ENCODE measurements at places on chromosomes 4 and X.
A peak's percentile ranks its signal among the peaks of the same experiment; 100 is the strongest.

- no peak for DNase-seq
These were observed 483.6 kb downstream of the GABRG1 start for GRCh38 chr4:45640281-45640680.

DNA sequence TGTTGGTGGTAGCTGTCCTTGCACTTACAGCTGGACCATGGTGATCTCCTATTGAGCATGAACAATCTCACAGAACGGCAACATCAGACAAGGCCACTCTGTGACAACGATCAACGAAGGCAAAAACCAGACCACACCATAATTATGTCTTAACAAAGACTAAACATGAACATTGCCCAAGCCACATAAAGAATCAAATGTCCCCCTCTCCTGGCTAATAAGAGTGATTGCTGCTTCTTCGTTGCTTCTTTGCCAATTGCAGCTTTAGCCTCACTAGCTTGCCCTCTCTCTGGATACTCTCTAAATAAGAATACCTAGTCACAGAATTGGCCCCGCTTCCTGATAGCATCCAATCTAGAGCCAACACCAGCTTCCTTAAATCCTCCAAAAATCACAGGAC, 41.5 kb upstream of the PGRMC1 start:
- no peak for DNase-seq

- DNase-seq: no peak
These were observed 3.8 kb upstream of the GRPR start for GRCh38 chrX:16119353-16120220.

- no peak for DNase-seq
These were observed 36.6 kb downstream of the PITX2 start for GRCh38 chr4:110586131-110586850.

DNA sequence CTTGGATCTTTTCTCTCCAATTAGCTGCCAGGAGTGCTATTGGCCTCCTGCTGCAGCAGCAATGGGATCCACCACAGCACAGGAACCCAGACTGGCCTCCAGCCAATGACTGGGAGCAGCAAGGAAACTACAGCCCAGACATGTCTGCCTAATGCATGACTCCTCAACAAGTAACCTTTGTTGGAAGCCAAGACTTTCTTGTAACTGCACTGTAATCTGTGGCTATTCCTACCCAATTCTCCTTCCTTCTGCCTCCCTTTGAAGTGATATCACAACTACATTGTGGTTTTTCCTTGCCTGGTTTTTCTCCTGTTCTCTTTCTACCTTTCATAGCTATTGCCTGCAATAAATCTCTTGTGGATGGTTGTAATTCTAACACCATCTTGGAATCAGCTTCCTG, 39.8 kb downstream of the SNCA start:
- no peak for DNase-seq

GRCh38 chr4:176437756-176438155, 118.0 kb downstream of the SPCS3 start:
- DNase-seq: no peak

DNA sequence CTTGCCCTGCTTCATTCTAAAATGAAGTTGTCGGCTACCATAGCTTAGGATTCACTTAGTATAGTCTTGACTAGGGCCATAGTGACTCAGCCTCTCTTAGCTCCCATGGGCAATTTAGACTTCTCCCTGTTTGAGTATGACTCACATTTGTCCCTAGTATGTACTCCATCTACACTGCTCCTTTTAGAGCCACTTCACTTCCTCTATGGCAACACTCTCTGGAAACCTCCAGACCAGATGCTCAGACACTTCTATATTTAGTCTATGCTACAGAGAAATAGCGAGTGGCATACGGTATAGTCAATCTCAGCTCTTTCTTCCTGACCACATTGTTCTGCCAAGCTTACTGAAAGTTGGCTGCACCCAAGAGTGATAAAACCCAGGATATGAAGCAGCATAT, 11.2 kb downstream of the MEPE start:
- no peak for DNase-seq

DNA sequence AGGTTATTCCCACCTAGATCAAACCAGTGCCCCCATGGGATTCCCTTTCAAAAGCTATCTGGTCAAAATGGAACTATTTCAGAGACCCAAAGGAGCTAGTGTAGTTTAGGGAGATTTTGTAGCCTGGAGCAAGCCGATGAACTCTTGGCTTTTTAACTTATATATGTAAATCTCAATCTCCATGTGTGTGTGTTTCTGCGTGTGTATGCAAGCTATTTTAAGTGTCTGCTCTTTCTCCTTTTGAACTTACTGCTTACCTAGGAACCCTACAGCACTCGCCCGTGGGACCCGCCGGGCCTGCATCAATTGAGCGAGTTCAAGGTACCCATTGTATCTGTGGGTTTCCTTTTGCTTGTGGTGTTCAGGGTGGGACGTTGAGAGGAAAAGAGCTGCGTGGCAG, 10.4 kb downstream of the CSTF2 start:
- DNase-seq: no peak

DNA sequence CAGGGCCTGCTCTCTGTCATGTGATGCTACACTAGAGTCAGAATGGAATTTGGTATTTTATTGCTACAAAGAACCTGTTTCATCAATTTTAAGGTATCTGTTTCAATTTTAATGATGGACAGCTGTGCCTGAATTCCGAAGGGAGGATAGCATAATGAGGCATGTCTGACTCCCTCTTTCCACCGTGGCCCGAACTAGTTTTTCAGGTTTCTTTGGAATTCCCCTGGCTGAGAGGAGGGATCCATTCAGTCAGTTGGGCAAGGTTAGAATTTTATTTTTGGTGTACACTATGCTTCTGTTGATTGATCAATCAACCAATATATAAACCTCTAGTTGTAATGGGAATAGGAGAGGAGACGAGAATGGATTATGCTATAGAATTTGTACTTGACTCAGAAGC, 761.8 kb downstream of the FAM133A start:
- no peak for DNase-seq

DNA sequence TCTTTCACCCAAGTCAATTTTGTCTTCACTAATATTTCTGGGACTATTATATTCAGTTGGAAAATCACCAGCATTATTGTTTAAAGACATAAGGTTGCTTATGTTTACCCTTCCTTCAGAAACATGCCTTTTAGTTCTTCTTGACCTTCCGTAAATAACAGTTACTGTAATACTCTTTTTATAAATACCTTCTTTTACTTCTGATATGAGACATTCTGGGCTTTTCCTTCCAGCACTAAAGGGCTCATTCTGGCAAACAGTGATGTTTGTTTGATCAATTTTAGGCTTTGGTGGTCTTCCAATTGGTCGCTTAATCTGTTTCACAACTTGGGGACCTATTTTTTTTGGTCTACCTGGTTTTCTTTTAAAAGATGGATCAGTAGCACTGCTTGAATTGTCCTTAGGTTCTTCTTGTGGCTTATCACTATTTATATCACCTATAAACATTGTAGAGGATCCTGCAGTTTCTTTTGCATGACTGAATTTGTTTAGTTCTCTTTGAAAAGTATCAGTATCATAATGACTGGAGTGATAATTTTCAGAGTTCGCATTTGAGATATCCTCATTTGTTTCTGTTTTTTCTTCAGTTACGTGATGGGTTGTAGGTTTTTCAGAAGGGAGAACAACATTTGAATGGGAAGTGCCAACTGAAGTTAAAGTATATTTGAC, 64.8 kb downstream of the NCAPG start:
- DNase-seq: no peak

GRCh38 chr4:55079451-55080173, 45.8 kb downstream of the KDR start:
- no peak for DNase-seq

DNA sequence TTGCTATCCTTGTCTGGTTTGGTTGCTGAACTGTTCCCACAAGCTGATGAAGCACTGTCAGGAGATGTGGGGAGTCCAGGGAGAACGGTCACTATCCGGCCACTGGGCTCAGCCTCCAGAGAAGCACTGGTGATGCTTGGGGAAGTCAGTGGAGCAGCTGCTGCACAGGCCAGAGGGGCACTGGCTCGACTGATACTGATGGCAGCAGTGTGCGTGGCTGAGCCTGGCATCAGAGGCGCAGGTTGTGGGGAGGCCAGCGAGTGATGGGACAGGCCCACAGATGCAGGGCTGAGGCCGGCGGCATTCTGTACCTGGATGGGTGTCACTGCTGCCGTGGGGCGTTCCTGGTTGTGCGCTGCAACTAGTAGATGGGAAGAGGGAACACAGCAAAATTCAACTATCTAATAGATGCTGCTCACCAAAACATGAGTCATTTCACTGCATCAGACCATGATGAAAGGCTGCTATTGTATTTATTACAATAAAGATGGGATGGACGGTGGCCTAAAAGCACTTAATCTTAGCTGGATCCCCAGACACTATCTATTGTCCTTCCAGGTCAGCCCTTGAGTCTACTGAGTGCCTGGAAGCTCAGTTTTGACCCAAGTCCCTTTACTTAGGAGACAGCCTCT, 106.3 kb upstream of the CBR4 start:
- DNase-seq: no peak

GRCh38 chrX:44889824-44890223, 16.8 kb downstream of the KDM6A start:
- no peak for DNase-seq

- DNase-seq: no peak
These were observed 3.6 kb upstream of the KLHL15 start for GRCh38 chrX:24030597-24030996.

- DNase-seq: no peak
These were observed 2.1 kb upstream of the IL2 start for GRCh38 chr4:122458625-122459024.

- DNase-seq: no peak
These were observed 176.9 kb downstream of the ZIC3 start for GRCh38 chrX:137742846-137743245.

DNA sequence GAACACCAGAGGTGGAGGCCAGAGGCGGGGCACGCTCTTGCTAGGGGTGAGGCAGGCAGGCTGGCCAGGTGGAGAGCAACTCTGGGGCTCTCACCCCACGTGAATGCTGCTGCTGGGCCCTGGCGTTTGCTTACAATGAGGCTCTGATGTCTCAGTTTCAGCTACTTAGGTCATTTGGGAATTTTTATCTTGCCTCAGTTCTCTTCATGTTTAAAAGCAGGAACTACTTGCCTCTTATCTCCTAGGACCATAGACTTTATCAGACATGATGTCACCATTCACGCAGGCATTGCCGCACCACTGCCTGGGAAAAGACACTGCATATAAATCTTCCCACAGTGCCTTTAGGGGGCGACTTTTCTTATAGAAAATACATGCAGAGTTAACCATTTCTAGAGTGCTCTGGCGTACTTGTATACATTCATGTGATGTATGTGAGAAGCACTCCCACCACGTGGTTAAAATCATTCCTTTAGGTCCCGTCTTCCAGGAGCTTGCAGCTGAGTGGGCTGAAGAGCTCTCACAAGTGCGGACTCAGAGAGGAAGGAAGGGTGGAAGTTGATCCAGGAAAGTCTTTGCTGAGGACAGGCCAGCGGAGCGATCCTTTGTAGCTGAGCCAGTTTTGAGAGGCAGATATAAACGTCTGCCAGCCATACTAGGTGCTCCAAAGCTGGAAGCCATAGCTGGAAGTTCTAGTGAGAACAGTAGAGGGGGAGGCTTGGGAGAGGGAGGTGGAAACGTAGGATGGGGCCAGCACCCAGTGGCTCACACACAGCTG, 84.3 kb upstream of the CLDN34 start:
- DNase-seq: no peak

DNA sequence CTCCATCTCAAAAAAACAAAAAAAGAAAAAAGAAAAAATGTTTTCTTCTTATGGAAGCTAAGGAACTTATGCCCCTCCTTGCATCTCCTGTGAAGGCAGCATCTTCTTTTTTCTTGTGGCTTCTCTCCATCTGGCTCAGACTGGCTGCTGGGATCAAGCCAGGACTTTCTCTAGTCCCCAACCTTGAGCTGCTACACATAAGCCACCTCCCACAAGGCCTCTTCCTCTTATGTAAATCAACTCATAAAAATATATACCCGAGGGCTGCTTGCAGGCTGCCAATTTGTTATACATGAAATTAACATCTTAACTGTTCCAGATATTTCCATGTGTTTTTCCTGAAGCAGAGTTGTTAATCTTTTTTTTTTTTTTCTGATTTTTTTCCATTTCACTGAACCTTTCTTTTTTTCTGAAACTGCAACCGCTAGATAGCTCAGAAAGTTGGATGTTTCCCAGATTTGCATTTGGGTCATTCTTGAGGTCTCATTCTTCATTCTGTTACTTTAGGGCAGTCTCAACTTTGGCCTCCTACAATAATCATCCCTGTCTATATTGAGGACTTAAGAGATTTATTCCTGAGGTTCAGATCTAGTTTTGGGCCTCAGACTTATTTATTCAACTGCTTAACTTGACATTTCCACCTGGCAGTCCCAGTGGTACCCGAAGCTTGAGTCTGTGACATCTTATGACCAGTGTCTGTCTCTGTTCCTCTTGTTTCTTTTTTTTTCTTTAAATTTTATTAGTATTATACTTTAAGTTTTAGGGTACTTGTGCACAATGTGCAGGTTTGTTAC, 10.3 kb downstream of the SNX25 start:
- no peak for DNase-seq

DNA sequence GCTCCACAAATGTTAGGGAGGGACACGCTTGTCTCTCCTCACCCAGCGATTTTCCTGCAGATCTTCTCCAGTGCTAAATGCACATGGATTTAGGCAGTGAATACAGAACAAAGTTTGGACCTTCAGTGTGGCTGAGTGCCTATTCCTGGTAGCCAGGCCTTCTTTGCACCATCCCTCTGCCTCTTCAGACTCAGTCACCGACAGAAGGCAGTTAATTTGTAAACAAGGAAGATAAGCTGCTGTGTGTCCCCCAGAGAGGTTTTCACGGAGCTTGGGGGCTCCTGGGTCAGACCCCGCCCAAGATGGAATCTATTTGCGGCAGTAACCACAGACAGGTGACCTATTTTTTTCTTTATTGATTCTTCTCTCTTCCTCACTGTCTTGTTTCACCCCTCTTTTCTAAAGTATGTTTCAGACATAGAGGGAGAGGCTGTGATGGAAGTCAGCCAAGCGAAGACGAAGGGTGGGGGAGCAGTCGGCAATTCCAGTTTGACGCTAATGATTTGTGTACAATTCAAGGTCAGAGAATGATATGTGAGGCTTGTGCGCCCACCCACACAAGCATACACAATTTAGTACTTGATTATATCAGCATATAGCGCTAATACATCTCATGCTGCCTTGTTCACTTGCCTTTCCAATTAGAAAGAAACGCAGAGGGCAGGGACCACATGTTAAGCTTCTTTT, 200.8 kb downstream of the MGST2 start:
- no peak for DNase-seq

- no peak for DNase-seq
These were observed 6.1 kb downstream of the SLC7A11 start for GRCh38 chr4:138236037-138236436.

- no peak for DNase-seq
These were observed 24.1 kb downstream of the SH3KBP1 start for GRCh38 chrX:19863212-19863856.

- no peak for DNase-seq
These were observed 123.9 kb upstream of the ACSL4 start for GRCh38 chrX:109856974-109857373.

- peak; percentile 13 for DNase-seq
These were observed 482 bp downstream of the RNF4 start for GRCh38 chr4:2469192-2469984.
